ENCODE measurements at places on chromosomes 7 and 10.
A peak's percentile ranks its signal among the peaks of the same experiment; 100 is the strongest.

DNA sequence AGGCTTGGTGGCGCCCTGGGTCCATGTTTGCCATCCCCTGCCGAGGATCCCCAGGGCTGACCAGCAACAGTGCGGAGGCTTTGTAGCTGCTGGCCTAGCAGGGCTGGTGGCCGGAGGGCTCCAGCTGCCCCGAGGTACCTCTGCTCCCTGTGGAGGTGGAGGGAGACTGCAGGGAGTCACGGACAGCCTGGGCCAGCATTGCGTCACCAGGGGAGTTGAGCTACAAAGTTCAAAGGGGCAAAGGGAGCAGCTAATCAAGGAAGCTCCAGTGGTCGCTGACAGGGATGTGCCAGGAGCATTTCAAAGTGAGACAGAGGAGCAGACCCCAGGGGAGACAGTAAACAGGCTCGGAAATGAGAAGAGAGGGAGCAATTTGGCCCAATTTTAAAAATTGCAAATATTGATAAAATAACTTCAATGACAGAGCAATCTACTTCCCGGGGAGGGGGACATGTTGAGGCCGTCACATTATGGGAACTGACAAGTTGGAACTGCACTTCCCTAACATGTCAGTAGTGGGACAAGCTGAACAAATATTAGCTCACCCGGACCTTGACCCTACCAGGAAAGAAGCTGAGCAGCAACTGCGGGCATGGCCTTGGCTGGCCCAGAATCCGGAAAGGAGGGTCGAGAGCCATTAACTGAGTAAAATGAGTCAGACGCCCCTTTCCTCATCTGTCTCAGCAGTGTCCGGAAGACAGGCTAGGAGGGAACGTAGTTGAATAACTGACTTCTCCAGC, 39.4 kb downstream of the BTBD16 start:
- DNase-seq = no peak

DNA sequence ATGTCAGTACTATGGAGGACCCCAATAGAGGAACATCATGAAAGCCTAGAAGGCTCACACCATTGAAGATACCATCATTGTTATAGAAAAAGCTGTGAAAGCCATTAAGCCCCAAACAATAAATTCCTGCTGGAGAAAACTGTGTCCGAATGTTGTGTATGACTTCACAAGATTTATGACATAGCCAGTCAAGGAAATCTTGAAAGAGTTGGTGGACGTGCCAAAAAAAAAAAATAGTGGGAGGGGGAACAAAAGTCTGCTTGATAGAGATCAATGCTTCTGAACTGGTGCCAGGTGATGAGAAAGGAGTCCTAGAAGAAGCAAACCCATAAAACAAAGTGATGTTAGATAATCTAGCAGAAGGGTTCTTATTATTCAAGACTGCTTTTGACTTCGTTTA, 41.2 kb downstream of the RALA start:
- no peak for DNase-seq

GRCh38 chr10:128187788-128188185, 61.6 kb upstream of the MKI67 start:
- no peak for DNase-seq

GRCh38 chr10:74190494-74190893, 39.5 kb downstream of the ADK start:
- DNase-seq = no peak

GRCh38 chr10:45091968-45092367, 91.2 kb downstream of the ZNF22 start:
- DNase-seq = no peak

DNA sequence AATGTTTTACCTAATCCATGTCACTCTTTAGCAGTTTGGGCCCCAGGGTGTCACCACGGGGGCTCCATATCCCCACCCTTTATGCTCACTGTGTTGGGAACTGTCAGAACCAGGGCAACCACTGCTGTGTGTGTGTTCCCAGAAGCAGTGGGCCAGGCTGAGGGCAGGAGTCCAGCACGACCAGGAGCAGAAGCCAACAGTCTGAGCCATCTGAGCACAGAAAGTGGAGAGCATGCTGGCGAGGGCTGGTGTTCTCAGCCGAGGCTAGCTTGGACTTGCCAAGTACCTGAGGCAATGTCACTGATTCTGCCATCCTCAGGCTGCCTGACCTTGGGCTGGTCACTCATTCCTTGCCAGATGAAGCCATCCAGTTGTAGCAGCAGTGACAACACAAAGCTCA, 285.0 kb downstream of the BMPER start:
- DNase-seq = no peak

- DNase-seq = no peak
These were observed 877.6 kb downstream of the LRMDA start for GRCh38 chr10:76309070-76309469.

DNA sequence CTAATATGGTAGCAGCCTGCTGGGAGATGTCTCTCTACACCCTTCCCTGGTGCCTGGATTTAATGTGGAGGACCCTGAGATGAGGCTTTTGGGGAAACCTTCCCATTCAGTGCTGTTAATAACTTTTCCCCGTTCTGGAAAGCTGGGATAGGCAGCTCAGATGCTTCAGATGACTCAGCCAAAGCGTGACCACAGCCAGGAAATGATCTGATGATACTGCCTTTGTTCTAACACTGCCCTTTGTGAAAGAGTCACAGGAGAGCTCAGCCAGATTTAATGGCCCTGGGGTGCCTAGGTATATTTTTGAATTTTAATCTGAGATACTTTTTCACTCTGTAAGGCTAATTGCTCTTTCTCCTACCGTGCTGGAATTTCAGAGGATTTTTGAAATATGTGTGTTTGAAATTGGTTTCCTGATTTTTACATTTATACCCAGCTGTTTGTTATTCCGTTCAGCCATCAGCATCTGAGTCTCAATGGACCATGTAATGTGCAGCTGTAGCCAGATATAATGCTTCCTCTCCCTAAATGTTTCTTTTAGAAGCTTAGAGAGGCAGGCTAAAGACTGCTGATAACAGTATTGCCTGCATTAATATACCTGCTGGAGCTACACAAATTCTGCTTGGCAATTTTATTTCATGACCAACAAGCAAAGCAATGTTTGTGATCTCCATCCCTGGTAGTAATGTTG, 17.8 kb downstream of the CELF2 start:
- no peak for DNase-seq

GRCh38 chr7:146397141-146397540, 280.5 kb downstream of the CNTNAP2 start:
- DNase-seq = no peak

DNA sequence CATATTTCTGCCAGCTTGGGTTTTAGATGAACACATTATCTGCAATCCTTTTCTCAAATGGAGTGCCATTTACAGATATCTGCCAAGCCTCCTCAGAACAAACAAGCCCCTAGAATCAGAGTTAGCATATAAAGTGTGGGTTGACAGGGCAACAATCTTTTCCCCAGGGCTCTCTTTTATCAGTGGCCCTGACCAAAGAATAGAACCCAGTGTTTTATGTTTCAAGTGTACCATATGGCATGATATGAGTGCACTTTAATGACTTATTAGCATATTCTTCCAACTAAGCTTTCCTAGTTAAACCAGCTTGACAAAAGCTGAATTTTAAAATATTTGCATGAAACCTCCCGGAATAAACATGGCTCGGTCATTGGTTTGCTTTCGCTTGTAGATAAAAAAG, 57.3 kb downstream of the EVX1 start:
- no peak for DNase-seq

DNA sequence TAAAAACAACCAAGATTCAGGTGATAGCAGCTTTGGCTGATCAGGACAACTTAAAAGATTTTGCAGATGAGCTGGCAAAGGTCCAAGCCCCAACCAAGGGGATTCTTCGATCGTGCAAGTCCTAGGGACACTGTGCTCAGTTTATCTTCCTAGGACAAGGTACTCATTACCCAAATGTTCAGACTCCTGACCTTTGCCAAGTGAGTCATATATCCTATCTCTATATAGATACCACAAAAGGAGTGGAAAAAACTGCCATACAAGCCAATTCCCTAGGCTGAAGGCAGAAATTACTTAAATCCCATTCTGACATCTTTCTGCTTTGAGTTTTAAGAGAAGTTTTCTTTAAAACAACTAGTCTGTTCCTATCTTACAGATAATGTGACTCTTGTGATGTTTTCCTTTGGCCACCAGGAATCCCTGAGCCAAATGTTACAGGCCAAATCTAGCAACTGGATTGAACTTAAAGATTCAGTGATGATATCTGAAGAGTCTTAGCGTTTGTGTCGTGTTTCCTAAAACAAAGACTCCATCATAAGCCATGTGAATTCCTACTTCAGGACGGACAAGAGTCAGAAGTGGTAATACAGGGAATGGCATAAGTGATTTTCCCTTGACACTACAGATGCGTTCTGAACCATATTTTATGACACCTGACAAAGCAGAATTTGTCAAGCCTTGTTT, 142.6 kb upstream of the ASAH2 start:
- DNase-seq = no peak

- no peak for DNase-seq
These were observed 25.1 kb downstream of the PUS7 start for GRCh38 chr7:105497016-105497415.

DNA sequence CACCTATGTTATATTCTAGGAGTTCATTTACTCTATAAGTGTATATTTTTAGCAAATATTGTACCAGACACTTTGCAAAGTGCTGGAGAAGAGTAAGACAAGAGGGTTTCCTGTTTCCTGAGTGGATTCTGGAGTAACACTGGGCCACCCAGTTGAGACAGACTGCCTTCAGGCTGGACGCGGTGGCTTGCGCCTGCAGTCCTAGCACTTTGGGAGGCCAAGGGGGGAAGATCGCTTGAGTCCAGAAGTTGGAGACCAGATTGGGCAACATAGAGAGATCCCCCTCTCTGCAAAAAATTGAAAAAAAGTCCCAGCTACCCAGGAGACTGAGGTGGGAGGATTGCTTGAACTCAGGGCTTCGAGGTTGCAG, 772 bp upstream of the ZSCAN25 start:
- no peak for DNase-seq

DNA sequence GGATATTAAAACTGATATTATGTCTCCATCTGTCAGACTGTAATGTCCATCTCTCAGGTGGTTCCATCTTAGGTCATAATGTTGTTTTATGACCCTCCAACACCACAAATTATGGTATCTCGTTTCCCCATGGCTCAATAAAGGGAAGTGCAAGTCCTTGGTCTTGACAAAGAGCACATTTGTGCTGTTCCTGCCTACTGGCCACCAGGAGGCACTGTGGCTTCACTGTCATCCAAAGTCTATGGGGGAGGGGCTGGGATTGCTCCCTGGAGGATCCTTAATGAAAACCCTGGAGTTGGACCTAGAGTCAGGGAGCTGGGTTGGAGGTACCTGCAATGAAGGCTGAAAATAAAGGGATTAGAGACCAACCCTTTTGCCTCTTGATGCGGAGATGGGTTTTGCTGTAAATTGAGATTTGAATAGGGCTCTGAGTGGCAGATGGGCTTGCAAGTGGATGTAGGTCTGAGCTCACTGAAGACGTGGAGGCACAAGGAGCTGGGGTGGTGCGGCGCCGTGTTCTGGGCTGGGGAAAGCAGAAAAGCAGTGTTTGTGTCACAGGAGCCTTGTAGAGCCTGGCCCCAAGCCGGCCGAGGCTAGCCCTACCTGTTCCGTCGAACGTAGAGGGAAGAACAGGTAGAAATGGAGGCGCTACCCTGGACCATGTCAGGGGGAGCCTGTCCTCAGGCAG, 180.5 kb upstream of the PRSS58 start:
- peak; percentile 18 for DNase-seq

GRCh38 chr10:75103881-75104686, 7.4 kb upstream of the SAMD8 start:
- no peak for DNase-seq

- DNase-seq = no peak
These were observed 809.1 kb downstream of the TNS3 start for GRCh38 chr7:46772776-46773175.

GRCh38 chr7:25180592-25180923, 47.7 kb downstream of the NPVF start:
- no peak for DNase-seq

DNA sequence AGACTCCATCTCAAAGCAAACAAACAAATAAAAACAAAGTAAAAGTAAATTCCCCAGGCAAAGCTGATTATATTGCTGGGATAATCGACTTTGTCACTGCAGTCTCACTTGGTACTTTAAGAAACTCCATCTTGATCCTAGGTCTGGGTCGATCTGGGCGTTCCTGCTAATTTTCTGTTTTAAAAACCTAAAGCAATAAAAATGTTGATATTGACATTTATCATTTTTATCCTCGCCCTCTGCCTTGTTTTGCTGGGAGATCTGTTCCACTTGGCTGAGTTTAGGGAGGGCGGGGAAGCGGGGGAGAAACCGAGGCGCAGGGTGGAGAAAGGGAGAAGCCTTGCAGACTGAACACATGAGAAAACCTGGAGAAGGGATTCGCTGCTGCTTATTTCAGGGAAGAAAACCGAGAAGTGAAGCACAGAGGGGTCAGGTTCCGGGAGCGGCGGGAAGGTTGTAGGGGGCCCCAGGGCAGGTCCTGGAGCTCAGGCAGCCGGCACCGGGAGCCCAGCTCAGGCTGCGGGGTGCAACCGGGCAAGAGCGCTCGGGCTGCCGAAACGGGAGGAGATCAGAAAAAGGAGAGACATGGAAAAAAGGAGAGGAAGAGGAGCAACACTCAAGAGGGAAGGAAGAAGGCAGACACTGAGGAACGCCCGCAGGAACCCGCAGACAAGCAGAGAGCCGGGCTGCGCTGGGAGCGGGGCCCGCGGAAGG, 27.3 kb upstream of the KMT2C start:
- no peak for DNase-seq

- no peak for DNase-seq
These were observed 53.0 kb downstream of the GRID1 start for GRCh38 chr10:86313621-86314041.

All from RPMI8226 (cell line).